ENCODE measurements at places on chromosomes 2 and 18.

GRCh38 chr2:197847651-197848401 is 43.4 kb downstream of the PLCL1 start:
- DNase-seq = no peak

GRCh38 chr2:54444503-54444902 is 11.6 kb upstream of the SPTBN1 start:
- DNase-seq = no peak

- DNase-seq = no peak
Measured at GRCh38 chr2:23534771-23535170, 149.8 kb downstream of the KLHL29 start.

DNA sequence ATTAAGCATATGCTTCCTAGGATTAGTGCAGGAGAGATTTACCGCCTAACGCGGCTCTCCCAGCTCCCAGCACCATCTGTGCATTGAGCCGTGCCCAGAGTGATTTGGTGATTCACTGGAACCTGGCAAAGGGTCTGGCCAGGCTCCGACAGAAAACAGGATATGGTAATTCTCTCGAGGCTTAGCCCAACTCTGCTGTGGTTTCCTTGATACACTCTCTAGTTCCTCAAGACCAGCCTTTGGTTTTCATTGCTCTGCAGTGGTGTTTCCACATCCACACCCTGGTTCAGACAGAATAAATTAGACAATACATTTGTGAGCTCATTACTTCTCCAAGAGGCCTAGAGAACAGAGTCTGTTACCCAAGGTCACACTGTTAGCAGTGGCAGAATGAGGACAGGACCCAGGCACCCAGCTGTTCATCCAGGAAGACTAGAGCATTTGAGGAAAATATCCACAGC is 23.0 kb upstream of the SMAD2 start:
- DNase-seq = no peak

- DNase-seq = no peak
Measured at GRCh38 chr2:11771971-11772615, 25.7 kb downstream of the LPIN1 start.

All from COR-L47 (cell line).